ENCODE measurements at places on chromosomes 4 and X.

- no peak for DNase-seq
Observed at GRCh38 chr4:136934601-136935000, 597.7 kb downstream of the PCDH18 start.

- no peak for DNase-seq
Observed at GRCh38 chr4:70722199-70722791, 531 bp downstream of the RUFY3 start.

GRCh38 chrX:132676102-132676501 lies 187.3 kb upstream of the MBNL3 start:
- DNase-seq, result no peak

DNA sequence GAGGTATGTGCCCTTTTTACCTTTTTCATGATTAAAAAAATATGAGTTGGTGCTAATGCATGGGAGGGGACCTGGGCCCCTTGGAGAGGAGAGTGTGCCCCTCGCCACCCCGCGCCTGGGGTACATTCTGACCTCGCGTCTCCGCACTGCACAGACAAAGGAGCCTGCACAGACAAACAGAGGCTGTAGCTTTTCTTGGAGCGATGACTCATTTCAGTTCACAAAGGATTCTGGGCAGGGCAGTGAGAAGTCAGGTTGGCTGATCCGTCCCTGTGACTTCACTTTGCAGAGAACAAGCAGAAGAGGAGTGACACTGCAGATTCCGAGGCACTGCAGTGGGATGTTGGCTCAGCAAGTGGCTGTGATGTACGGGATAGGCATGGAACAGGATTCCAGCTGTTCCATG lies 82.9 kb downstream of the STOX2 start:
- DNase-seq, result peak; percentile 92

- DNase-seq, result peak; percentile 64
Observed at GRCh38 chr4:158538911-158539310, 17.2 kb downstream of the RXFP1 start.

DNA sequence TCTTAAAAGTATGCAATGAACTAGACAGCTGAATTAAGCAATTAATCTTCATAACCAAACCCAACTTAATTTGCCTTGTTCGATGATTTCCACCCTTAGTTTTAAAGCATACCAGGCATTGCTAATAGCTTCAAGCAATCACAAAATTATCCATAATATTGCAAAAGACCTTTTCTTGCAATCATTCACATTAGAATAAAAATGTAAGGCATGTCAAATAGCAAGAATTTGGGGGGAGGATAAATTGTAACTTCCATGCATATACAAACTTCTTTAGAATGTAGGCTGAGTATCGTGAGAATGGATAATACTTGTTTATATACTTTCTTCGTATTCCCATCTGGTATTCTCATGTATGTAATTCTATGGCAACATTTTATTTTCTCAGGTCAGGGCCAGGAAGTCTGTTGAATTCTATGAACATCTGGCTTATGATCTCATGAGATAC lies 28.7 kb upstream of the BMP2K start:
- no peak for DNase-seq

DNA sequence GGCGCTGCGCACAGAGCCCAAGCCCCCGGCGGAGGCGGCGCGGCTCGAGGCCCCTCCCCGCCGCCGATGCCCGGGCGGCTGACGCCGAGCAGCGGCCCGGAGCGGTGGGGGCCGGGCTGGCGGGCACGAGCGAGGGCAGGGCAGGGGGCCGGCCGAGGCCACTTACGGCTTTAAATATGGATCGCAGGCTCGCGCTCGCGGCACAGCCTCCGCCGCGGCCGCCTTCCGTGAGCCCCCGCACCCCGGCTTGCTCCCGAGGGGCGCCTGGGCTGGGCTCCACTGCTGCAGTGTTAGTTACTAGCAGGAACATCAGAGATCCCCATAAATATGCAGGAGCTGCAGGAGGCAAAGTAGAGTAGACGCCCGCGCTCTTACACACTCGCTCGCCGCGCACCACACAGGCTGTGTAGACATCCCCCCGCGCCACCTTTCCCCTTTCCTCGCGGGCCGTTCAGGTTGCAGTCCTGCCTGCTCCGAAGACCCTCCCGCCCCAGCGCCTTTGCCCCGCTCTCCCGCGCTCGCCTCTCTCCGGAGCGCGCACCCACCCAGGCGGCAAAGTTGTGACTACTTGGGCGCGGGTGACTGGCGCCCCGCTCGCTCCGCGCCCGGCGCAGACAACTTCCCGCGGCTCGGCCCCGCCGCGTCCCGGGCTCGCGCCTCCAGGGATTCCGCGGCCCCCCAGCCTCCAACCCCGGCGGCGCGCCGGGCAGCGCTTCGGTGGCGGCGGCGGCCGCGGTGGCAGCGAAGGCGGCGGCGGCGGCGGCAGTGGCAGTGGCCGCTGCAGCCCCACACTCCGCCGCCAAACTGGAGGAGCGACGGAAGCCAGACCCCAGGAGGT lies 152.0 kb upstream of the SLC4A4 start:
- DNase-seq, result no peak

DNA sequence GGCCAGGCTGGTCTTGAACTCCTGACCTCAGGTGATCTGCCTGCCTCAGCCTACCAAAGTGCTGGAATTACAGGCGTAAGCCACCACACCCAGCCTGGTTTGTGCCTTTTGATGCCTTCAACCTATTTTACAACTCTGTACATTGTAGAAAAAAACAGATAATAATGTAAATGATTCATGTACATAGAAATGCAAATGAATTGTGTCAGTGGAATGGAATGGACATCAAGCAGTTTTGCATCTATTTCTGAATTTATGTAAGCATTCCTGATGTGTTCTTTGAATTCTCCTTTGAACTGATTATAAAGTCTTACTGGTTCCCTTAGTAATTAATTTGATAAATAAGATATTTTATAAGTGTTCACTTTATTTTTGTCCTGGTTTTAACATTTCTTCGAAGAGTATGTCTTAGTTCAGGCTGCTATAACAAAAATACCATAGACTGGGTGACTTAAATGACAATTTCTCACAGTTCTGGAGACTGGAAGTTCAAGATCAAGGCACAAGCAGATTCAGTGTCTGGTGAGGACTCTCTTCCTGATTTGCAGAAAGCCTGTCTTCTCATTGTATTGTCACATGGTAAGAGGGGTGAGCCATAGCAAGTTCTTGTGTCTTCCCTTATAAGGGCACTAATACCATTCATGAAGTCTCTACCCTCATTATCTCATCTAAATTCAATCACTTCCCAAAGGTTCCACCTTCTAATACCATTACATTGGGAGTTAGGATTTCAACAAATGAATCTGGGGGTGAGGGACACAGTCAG lies 162.2 kb upstream of the S100G start:
- peak; percentile 32 for DNase-seq
